ENCODE measurements at places on chromosomes 16 and 17.

DNA sequence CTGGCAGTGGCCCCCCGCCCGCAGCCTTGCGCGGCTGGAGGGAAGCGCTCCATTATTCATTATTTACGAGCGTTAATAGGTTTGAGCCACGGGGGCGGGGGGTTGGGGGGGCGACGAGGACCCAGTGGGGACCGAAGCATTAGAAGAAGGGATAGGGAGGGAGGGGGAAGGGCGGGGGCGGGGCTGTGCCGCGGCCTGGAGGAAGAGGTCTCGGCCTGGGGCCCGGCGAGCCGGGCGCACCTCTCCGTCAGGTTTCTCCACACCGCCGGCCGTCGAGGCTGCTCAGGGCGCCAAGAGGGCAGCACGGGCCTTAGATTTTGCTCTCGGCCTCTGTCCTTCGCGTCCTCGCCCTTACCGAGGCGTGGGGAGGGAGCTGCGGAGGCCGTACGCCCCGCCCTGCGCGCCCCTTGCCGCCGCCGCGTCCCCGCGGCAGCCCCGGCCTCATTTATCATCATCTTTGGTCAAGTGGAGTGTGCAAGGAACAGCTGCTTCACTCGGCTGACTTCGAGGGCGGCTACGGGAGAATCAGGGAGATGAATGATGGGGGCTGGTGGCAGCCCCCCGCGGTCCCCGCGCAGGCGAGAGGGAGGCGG lies 54.2 kb downstream of the SREBF1 start:
- no peak for DNase-seq

GRCh38 chr16:69197573-69197972 lies 10.6 kb downstream of the SNTB2 start:
- no peak for DNase-seq

DNA sequence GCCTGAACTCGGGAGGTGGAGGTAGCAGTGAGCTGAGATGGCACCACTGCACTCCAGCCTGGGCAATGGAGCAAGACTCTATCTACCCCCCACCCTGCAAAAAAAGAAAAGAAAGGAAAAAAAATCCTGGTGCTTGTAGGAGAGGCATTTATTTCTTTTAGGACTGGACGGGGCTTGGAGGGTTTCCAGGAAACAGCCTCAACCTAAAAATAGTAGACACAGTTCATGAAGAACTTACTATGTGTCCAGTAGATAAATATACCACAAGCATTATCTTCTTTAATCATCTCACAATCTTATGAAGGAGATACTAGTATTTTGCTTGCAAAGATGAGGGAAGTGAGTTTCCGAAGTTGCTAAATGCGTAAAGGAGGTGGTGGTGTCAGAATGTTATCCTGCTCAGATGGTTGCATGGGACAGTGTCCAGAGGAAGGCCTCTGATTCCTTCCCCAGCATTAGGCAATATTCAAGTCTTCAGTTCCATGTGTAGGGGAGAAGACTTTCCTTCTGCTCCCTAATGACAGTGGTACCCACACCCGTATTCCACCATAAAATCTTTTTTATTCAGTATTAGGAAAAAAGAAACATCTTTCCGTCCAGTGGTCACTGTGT lies 263.2 kb downstream of the WWOX start:
- DNase-seq, result no peak

DNA sequence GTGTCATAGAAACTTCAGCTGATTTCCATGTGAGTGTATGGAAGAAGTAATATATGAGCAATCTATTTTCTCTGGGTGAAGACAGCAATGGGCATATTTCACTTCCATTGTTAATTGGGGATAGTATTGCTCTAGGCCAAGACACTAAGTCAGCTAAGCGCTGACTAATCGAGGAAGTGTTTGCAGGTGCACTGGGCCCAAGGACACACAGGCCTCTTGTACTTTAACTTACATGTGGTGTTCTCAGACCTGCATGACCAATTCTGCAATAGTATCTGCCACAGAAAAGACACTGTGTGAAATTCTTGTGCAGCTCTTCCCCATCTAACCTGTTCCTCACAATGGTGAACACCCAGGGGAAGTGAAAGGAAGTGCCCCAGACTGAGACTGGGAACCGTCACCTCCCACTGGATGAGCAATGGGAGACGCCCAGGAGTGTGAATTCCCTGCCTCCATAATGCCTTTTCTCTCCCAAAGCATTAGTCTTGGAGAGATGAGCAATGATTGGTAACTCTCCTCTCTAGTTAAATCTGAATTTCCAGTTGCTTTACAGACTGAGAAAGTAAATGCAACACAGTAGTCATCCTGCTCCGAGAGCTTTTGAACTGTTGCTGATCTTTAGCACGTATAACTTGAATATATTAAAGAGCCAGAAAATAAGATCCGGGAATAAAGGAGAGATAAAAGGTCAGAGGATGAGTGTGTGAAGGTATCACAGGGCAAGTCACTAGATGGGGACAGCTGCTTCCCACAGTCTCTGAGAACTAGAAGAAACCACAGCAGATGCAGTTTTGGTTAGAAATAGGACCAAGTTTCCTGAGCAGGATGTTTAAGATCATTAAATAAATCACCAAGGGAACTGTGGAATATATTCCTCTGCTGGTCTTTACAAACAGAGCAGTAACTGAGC lies 82.6 kb downstream of the CDK5R1 start:
- DNase-seq, result no peak

DNA sequence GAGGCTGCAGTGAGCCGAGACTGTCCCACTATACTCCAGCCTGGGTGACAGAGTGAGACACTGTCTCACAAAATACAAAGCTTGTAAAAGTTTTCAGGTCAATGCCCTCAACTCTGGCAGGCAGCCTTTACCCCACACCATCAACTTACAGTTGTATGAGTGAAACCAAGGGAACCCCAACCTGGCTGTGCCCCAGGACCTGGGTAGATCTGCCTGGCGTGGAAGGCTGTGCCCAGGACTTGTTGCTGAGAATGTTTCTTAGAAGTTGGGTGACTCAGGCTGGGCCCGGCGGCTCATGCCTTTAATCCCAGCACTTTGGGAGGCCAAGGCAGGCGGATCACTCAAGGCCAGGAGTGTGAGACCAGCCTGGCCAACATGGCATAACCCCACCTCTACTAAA lies 7.8 kb downstream of the CES3 start:
- no peak for DNase-seq

DNA sequence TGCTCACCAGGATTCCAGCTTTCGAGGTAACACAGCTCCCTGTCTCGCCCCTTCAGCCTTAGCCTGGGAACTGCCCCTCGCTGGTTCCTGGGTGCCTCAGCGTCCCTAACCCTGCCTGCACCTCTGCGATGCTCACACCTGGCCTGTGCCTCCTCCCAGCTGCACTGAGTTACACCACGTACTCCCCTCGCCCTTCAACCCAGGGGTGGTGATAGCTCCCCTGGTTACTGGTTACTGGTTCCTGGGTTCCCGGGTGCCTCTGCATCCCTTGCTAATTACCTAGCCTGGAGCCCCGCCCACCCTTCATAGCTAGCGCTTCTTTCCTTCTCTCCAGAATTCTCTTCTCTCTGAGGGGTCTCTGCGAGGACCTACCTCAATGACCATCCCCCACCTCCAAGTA lies 65.3 kb upstream of the PLCG2 start:
- no peak for DNase-seq

GRCh38 chr17:73141411-73141810 lies 23.4 kb upstream of the SSTR2 start:
- no peak for DNase-seq

DNA sequence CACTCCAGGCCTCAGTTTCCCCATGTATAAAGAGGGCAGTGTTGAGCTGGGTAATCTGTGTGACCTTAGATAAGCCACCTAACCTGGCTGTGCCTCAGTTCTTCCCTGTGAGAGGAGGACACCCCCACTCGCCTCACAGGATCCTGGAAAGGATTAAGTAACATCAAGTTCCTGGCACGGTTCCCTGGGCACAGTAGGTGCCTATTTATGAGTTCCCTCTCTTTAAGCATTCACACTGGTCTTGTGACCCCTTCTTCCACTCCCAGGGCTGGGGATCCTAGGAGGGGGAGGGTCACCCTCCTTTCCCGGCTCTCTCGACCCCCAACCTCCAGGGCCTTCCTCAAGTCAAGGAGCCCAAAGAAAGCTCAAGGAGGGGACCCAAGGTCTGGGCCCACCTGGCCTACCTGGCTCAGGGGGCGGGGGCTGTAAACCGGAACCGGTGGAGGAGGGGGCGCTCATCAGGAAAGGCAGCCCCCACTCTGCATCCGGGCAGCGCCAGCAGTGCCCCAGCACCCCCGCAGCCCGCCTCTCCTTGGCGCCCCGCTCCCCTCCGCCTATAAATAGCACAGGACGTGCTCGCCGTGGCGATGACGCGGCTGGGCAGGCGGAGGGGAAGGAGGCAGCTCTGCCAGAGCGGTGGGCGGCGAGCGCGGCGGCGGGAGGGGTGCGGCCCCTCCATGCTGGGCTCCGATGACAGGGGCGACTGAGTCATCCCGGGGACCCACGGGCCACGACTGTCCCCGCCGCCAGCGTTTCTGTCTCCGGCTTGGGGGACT lies 9.4 kb downstream of the RPL19 start:
- no peak for DNase-seq

- DNase-seq, result no peak
These were observed 14.5 kb upstream of the PRKCA start for GRCh38 chr17:66287911-66288310.

GRCh38 chr17:67801626-67802175 lies 23.6 kb upstream of the BPTF start:
- DNase-seq, result no peak

GRCh38 chr16:2458887-2459646 lies 842 bp upstream of the TEDC2 start:
- DNase-seq, result no peak

GRCh38 chr16:27322858-27323780 lies 9.3 kb downstream of the IL4R start:
- DNase-seq, result no peak

DNA sequence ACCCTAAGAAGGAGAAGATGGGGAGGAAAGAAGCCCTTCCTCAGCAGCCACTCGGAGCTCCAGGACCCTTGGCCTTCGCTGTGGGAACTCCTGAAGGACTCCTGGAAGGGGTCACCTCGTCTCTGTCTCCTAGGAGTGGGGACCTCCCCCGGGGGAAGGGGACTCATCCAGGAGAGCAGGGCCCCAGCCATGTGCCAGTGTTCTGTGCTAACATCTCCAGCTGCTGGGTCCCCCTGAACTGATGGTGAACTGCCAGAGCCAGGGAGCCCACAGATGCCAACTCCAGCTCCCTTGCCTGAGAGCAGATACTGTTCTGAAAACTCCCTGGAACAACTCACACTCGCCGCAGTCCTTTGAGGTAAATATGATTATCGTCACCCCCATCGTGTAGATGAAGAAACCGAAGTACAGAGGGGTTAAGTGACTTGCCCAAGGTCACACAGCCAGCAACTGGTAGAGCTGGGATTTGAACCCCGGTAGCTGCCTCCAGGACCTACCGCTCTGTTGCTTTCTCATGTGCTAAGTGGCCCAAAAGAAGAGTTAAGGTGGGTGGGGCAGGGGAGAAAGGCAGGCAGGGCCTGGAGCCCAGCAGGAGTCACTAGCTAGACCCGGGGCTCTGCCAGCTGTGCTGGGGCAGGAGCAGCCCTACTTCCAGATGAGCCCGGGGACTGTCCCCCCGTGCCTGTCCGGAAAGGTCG lies 10.5 kb downstream of the TIMM22 start:
- DNase-seq, result no peak

- no peak for DNase-seq
These were observed 2.3 kb downstream of the ARSG start for GRCh38 chr17:68293490-68294195.
